ENCODE measurements at places on chromosomes 5 and 9.

- DNase-seq: no peak
Measured at GRCh38 chr9:76567086-76567485, 108.1 kb downstream of the GCNT1 start.

GRCh38 chr5:136114414-136115125 lies 18.1 kb upstream of the SMAD5 start:
- DNase-seq: no peak

DNA sequence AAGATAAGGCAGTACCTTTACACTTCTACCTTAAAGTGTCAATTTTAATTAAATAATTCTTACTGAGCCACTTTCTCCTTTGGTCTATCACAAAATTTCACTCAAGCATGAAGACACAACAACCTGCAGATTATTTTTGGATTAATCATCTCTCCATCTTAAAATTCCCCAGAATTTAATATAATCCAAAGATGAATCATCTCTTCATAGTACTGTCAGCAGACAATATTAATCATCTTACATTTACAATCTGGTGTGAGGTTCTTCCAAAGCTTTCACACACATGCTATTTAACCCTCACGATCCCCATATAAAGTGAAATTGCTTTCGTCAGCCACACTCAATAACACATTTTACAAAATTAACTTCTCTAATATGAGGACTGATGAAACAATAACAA lies 43.0 kb downstream of the LHFPL2 start:
- no peak for DNase-seq

GRCh38 chr9:104795857-104796256 lies 31.9 kb downstream of the NIPSNAP3B start:
- no peak for DNase-seq

DNA sequence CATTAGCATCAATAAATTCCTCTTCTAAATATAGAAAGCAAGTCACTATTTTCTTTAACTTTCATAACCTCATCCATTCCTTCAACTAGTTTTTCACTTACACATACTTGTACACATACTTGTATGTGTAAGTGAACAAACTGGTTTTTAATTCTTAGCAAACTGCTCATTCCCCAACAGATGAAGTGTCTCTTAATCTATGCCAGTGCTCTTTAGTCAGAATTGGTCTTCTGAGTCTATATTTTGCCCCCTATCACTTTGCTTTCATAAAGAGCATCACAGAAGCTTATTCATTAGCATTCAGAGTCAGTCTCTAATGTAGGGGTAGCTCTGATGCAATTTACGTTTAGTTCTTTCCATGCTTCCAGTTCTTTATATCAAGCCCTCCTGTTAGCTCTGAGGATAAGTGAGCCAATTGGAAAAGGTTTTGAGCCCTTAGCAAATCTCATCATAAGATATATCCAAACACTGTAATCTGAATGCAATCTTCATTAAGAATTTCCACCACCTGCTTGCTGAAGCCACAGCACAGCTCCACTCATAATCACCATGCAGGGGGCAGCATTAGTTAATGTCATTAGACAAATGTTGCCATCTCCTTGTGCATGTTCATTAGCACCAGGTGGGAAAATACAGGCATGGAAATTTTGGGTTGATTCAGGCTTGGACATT lies 178.5 kb upstream of the SLC24A2 start:
- peak; percentile 94 for DNase-seq
